ENCODE measurements at places on chromosomes 16 and 17.

GRCh38 chr17:61381537-61381936, 18.1 kb upstream of the TBX2 start:
- DNase-seq, result no peak
- no peak overlapping the region for H3K4me3 ChIP-seq
- H3K27me3 ChIP-seq, result no peaks in the 10 kb centered on the region
- peaks cover 7% of the 10 kb centered on the region for H3K4me1 ChIP-seq
- H3K27ac ChIP-seq, result no peak overlapping the region

DNA sequence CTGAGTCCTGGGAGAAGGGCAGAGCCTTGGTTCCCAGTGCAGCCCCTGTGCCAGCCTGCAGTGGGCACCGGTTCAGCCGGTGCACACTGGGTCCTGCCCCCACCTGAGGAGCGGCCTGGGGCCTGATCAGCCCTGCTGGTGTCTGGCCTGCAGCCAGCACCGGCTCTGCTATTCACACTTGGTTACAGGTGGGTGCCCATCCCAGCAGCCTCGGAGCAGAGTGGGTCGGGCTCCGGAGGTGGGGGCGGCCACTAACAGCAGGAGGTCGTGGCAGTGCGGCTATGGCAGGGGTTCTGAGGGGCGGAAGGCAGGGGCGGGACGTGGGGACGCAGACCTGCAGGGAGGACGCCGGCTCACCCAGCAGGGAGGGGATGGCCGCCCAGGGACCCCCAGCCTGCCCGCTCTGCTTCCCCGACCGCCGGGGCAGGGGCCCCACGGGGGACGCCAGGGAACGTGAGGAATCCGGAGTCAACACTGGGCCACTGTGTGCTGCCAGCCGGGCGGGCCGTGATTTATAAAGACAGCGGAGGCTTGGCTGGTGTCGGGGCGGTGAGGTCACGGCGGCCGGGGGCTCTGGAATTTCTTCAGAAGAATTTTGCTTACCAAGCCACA, 20.3 kb downstream of the METRNL start:
- DNase-seq, result no peak
- H3K4me1 ChIP-seq, result peaks cover 20% of the 10 kb centered on the region
- no peaks in the 10 kb centered on the region for H3K27me3 ChIP-seq
- H3K4me3 ChIP-seq, result no peak overlapping the region
- peak overlapping the region; percentile 10 for H3K27ac ChIP-seq
- peaks cover 23% of the 10 kb centered on the region for H3K36me3 ChIP-seq

GRCh38 chr17:61464843-61465180, 12.6 kb downstream of the TBX4 start:
- peaks cover 40% of the 10 kb centered on the region for H3K27me3 ChIP-seq
- H3K4me1 ChIP-seq, result peaks cover 22% of the 10 kb centered on the region
- no peak for DNase-seq
- no peaks in the 10 kb centered on the region for H3K36me3 ChIP-seq

GRCh38 chr16:21940570-21940969, 12.6 kb upstream of the UQCRC2 start:
- no peaks in the 10 kb centered on the region for H3K4me1 ChIP-seq
- H3K36me3 ChIP-seq, result no peaks in the 10 kb centered on the region
- no peaks in the 10 kb centered on the region for H3K27me3 ChIP-seq
- no peak overlapping the region for H3K27ac ChIP-seq

- H3K4me1 ChIP-seq, result peaks cover 1% of the 10 kb centered on the region
- no peak overlapping the region for H3K4me3 ChIP-seq
- no peaks in the 10 kb centered on the region for H3K36me3 ChIP-seq
Observed at GRCh38 chr17:65268832-65269231, 131.7 kb downstream of the RGS9 start.

Measured in IMR-90 (cell line).